ENCODE measurements at places on chromosomes 7 and 10.

- no peak for DNase-seq
Measured at GRCh38 chr7:26686448-26686981, 177.9 kb downstream of the SKAP2 start.

DNA sequence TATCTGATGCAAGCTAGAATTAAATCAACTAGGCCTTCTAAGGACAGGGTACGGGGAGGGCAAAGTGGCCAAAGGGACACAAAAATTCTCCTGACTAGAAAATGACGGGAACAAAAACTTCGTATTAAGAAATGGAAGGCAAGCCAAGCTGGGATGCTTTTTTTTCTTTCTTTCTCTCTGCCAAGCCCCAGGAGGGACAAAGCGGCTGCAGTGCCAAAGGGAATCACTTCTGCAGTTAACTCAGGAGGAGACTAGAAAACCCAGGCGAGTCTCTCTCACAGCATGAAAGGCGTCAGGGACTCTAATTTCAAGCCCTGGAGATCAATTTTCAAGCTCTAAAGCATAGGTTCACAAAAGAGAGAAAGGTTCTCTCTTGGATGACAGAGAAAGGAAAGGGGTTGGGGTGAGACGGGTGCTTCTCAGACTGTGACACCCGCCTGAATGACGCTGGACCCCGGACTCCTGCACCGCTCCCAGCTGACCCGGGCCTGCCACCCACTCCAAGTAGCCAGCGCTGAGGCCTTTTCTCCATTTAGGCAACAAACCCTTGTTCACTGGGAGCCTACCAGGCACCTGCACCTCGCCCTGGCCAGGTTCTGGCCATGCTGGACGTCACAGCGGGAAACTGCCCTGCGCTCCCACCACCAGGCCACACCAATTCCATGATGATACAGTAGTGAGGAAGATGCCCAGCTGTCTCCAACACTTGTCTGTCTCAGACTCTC, 56.5 kb downstream of the KIAA1549 start:
- DNase-seq = no peak

GRCh38 chr7:91291902-91292301, 27.7 kb downstream of the FZD1 start:
- no peak for DNase-seq

DNA sequence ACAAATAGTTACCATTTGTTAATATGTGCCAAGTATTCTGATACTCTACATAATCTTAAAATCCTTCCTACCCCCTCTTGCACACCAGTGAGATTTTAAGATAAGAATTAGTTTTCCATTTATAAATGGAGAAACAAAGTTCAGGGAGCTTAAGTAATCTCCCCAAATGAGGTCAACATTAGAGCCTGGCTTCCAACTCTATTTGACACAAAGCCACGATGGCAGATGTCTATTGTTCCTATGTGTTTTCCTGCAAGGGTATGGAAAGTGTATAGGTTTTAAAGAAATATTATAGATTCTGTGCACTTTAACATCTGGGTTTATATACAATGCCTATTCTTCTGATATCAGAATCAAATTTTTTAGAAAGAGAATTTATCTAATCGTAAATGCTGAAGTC, 143.9 kb upstream of the SEMA3C start:
- no peak for DNase-seq

GRCh38 chr7:105084581-105084980, 70.6 kb downstream of the KMT2E start:
- DNase-seq = no peak

DNA sequence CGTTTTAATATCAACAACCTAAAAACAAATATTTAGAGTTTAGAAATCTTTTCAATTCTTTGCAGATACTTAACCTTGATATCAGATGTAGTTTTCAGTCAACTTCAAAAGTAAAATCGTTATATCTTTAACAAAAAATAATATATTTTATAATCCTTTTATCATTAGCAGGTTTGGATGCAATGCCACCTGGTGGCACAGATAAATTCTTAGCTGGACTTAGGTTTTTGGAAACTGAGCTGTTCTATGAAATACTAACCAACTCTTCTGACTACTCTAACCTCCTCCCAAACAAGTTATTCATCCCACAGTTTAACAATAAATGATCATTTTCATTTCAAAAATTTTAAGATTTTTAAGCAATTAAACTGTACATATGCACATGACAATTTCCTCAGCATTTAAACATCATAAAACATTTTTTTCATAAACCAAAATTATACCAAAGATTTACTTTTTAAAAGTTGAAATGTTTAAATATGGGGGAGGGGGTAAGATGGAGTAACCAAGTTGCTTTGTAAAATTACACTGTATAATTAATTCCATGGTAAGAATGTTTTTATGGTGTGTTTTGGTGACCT, 56.9 kb downstream of the HIBADH start:
- DNase-seq = no peak

DNA sequence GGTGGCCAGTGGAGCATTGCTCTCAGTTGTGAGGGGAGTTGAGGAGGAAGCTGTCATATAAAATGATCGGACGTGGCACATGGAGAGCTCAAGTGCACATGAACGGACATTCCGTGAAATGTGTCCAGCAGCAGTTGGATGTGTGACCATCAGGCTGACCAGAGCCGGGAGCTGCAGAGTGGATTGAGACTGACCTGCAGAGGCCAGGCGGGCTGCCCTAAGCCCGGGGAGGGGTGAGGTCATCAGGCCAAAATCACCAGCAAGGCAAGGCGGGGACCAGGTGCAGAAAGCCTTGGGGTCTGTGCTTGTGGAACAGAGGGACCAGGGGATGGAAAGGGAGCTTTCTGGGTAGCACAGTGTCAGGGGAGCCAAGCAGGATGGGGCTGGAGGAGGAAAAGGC, 279.5 kb downstream of the CELF2 start:
- no peak for DNase-seq

DNA sequence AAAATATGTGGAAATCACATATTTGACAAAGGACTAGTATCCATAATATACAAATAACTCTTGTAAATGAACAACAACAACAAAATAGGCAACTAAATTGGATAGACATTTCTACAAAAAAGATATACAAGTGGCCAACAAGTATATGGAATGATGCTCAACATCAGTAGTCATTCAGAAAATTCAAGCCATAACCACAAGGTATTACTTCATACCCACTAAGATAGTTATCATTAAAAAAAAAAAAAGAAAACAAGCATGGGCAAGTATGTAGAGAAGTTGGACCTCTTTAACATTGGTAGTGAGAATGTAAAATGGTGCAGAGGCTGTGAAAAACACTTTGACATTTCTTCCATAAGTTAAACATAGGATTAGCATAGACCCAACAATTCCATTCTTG, 80.8 kb downstream of the CYP26A1 start:
- DNase-seq = no peak

DNA sequence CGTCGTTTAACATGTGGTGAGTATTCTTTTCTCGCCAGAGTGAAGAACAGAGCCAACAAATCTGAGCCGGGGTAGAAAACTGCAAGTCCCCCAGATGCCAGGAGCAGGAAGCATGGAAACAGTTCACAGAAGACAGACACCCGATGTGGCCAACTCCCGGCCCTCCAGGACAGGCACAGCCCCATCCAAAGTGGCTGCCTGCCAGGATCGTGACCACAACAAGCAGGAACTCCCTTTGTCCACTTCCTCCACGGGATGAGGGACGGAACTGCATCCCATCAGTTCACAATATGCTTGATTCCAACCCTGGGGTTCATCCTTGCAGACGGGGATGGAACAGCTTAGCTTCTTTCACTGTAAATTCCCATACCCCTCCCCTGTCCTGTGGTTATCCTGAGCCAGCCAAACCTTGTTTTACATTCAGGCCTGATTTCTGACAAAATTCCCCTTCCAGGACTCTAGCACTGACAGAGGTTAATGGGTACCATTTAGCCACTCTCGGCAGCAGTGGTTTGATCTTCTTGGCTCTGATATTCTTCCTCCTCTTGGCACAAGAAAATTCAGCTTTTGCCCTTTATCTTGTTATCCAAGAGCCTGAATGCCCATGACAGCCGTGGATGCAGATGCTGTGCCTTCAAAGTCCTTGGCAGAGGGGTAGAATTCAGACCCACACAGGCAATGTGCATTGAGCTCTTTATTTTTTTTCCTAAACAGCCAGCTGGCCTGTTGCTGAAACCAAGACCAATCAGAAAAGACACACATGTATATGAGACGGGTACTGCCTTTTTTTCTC, 105.5 kb upstream of the FAM204A start:
- no peak for DNase-seq

DNA sequence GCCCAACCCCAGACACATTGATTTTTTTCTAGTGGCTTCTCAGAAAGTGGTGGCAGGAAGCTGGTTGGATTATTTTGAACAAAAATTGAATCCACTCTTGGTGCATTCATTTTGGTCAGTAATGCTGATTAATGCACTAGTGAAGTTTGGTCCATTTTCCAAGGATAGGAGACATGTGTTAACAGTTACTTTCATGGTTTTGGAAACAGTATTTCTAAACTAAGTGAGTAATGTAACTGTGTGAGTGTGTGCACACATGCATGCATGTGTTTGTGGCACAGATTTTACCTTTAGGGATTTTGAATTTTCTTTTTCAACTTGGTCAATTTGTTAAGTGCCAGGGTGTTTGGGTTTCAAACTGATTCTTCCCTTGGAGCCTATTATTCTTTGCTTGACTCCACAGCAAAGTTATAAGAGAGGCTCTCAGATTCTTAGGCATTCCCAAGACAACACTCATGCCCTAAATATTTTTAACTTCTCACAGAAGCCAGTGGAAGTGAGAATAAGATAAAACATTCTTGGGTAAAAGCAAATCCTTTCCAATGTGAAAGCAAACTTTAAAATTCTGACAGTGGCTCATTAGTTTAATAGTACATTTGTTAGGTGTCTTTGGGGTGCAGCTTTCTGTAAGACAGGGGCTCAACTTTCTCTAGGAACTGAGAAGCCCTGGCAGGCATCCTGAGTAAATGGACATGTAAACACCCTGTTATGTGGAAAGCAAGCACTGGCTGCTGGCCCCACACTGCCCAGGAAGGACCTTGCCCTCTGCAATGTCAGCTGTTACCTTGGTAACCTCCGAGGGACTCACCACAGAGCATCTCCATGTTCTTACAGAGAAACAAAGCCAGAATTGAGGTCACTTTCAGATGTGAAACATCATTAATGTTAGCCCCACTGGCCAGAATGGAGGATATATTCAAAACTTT, 68.4 kb downstream of the ASAH2B start:
- no peak for DNase-seq

GRCh38 chr7:37394158-37394557, 54.5 kb downstream of the ELMO1 start:
- DNase-seq = no peak

DNA sequence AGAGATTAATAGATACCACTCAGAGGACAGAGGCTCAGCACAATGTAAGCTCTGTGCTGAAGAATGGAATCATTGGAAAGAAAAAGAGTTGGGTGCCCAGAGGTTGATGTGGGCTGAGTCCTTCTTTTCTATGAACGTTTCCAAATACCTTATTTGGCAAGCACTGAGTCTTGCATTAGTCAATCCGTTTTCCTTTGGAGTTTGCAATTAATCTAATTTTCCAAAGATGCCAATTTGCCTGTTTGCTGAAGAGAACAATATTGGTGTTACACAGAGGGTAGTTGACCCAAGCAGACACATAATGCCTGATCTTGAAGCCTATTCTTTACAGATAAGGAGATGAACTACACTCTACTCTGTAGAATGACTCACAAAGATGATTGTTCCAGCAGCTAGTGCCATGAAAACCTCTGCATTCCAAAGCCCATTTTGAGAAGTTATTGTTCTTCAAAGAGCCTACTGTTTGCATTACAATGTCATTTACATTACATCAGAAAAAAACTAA, 55.4 kb upstream of the MET start:
- no peak for DNase-seq

DNA sequence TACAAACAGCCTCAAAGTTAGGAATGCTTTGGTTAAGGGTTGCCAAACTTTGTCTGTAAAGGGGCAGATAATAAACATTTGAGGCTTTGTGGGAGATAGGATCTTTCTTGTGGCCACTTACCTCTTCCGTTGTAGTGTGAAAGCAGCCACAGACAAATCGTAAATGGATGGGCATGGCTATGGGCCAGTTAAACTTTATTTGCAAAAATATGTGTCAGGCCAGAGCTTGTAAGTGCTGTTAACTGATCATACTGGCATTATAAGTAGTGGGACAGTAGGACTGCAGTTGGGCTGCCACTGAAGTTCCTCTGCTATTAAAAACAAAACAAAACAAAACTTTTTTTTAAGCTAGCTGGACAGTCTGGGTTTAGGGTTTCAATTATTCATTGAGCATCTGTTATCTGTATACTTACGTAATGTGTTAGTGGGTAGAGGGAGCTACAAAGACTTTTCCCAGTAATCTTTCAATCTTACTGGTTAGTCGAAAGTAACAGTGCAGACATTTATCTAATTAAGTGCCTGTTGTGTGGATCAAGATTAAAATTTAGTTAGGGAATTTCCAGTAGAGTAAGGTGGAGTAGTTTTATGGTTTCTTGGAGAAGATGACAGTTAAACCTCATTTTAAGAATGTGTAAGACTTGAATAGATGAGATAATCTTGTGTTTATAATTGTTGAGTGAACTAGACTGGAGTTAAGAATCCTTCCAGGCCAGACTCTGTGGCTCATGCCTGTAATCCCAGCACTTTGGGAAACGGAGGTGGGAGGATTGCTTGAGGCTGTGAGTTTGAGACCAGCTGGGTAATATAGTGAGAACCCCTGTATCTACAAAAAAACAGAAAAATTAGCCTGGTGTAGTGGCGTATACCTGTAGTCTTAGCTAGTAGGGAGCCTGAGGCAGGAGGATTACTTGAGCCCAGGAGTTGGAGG, 100.1 kb downstream of the BTRC start:
- DNase-seq = no peak

- no peak for DNase-seq
Measured at GRCh38 chr10:71920540-71921323, 43.5 kb upstream of the CHST3 start.

DNA sequence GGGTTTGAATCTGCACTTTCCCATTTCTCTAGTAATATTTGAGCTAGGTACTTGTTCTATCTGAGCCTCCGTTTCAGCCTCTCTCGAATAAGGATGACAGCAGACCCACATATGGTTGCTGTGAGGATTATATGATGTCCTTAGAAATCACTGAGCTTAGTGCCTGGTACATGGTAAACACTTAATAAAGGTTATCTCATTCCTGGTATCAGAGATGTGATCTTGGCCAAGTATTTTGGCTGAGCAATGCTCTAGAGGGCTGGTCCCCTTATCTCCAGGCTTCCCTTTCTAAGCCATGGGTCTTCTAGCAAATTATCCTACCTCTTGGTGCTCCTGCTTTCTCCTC, 407 bp upstream of the MKRN1 start:
- no peak for DNase-seq

All from activated B cell treated with CpG ODN at 0.5 μM for 24 hours (primary cell).